Germinal center (tissue), 1 donor: ENCODE measurements at places on chromosomes 7 and 10.

- no peak for DNase-seq
Observed at GRCh38 chr10:42618424-42618823, 19.9 kb downstream of the ZNF33B start.

- DNase-seq: no peak
Observed at GRCh38 chr7:47653550-47654411, 71.9 kb upstream of the TNS3 start.

DNA sequence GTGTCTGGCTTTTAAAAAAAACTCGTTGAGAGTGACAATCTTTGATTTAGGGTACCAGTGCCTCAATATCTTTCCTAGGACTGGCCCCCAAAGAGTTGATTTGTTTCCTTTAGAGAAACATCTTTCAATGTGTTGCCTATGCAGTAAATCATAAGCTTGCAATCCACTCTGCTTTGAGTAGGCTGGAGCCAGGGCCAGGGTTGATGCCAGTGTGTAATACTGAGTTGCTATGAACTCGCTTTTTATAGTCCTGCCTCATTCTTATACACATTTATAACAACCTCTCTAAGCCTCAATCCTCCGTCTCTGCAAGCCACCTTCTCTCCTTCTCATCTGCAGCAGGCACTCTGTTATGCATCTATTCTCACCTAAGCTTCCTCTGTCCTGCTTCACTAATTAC is 674.9 kb upstream of the POM121L12 start:
- DNase-seq: no peak

GRCh38 chr7:50397320-50397970 is 52.7 kb downstream of the FIGNL1 start:
- no peak for DNase-seq

DNA sequence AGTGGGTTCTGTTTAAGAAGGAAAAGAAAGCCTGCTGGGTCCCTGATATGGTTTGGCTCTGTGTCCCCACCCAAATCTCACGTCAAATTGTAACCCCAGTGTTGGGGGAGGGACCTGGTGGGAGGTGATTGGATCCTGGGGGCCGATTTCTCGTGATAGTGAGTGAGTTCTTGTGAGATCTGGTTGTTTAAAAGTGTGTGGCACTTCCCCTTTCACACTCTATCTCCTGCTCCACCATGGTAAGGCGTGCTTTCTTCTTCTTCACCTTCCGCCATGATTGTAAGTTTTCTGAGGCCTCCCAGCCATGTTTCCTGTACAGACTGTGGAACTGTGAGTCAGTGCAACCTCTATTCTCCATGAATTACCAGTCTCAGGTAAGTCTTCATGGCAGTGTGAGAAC is 42.6 kb downstream of the INPP5A start:
- no peak for DNase-seq

GRCh38 chr10:46223064-46223480 is 63.7 kb upstream of the ANTXRL start:
- no peak for DNase-seq

- no peak for DNase-seq
Observed at GRCh38 chr10:131646551-131647525, 254.0 kb upstream of the PPP2R2D start.

GRCh38 chr7:148773334-148773733 is 74.6 kb downstream of the CUL1 start:
- DNase-seq: no peak

GRCh38 chr10:132443983-132444876 is 47.2 kb downstream of the PWWP2B start:
- no peak for DNase-seq

DNA sequence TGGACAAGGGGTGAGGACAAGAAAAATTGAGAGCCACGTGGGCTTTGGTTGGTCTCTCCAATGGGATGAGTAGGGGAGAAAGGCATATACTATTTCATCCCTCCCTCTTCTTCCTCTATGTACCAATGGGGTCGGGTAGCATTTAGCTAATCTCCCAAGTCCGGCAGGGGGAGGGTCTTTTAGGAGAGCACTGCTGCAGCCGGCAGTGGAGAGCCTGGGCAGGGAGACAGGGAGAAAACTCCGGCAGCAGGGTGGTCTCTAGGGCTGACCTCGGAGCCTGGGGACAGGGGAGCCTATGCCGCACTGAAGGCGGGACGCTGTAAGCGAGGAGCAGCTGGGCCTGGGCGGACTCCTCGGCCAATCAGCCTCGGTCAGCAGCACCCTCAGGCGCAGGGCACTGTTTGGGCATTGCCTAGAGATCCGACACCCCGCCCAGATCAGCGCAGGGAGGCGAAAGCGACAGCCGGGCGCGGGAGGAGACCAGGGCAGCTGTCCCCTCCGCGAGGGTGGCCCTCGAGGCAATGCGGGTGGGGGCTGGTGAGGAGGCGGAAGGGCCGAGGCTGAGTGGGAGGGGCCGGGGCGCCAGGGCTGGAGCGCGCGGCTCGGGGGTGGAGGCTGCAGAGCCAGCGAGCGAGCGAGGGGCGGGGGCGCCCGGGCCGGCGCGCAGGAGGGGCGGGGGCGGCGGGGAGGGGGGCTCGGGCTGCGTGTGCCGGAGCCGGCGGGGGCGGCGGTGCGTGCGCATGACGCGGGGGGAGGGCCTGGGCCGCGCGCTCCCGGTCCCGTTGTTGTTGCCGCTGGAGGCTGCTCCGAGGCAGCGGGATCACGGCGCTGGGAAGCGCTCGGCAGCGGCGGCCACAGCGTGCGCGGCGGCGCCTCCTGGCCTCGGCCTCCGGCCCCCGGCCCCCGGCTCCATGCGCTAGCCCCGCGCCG is at the start of gene AGAP3:
TSS of gene AGAP3 (plus strand) at position 785 of the 930 bp plus-strand sequence. CDS start 267 bp downstream, outside the sequence.
- DNase-seq: peak; percentile 58

- DNase-seq: no peak
Observed at GRCh38 chr10:6195846-6196245, 6.9 kb upstream of the PFKFB3 start.

DNA sequence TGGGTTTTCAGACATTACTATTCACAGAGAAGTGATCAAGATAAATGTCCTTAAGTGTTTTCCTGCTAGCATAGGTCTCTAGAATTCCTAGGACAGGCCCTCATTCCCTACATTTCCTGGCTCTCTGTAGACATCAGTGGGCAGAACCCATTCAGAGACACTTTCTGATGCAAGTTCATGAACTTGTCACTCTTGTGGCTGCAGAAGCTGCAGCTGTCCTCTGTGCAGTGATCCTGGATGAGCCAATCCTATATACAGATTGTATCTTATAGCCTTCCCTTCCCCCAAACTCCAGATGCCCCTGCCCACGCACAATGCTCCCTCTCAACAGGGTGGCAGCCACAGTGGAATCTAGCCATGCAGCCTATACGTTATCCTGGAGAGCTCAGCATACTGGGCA is 12.6 kb upstream of the GRB10 start:
- no peak for DNase-seq

DNA sequence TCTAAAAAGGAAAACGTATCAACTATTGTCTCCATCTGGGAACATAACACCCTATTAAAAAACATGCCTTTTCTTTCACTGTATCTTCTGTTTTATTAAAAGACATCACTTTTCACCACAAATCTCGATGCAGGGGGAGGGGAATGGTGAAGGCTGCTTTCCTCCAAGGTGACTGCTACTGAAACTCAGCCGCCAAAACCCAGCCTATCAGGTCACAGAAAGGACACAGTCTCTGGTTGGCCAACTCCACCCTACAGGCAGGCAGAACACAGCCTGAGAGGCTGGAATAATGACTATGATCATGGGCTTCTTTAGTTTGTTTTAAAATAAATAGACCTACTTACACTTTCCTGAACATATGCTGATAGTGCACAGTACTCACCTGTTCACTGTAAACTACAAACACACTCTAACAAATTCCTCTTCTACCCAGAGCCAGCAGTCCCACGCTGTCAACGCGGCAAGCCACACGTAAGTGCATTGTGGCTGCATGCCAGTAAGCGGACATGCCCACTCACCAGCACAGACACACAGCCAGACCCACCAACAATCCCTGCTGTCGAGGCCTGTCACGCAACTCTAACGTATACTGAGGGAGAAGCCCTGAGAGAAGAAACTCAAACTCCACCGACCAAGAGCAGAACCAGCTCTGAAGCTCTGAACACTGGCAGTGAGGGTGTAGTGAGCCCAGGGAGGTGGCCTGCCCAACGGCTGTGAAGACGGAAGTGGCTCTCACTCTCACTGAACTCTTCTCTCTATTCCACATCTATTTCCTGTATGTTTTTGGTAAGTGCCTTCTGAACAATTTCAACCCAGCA is 41.8 kb downstream of the NCAPG2 start:
- DNase-seq: no peak

GRCh38 chr7:148584154-148584827 is 6.3 kb upstream of the C7orf33 start:
- no peak for DNase-seq

- no peak for DNase-seq
Observed at GRCh38 chr7:84841809-84842208, 345.0 kb downstream of the SEMA3D start.
